ENCODE measurements at places on chromosomes 7 and 10.

- DNase-seq = no peak
Observed at GRCh38 chr7:131284702-131285419, 42.8 kb upstream of the MKLN1 start.

DNA sequence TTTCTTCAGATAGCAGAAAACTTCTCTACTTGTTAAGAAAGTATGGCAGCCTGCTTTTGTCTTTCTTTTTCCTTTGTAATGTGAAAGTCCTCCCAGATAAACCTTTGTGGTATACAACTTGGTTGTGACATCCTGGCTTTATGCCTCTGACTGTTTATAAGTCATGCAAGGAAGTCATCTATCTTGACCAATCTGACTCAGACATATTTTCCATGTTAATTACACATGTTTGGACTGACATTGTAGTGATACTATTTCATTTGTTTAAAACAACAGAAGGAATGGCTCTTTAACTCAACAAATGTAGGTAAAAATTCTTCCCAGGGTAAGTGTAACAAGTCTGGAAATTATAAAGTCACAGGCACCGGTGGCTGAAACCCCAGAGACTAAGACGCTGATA is 341.6 kb upstream of the MEOX2 start:
- DNase-seq = peak; percentile 35

- no peak for DNase-seq
Observed at GRCh38 chr7:78594156-78594555, 795.6 kb downstream of the PHTF2 start.

- no peak for DNase-seq
Observed at GRCh38 chr10:87752566-87752965, 65.5 kb downstream of the ATAD1 start.

- DNase-seq = no peak
Observed at GRCh38 chr10:122290833-122291532, 19.9 kb downstream of the BTBD16 start.

- no peak for DNase-seq
Observed at GRCh38 chr10:118944959-118945633, 84.4 kb upstream of the NANOS1 start.
